ENCODE measurements at places on chromosomes 12 and 14.

GRCh38 chr12:71218616-71219015, 60.8 kb upstream of the TSPAN8 start:
- peak; percentile 17 for DNase-seq

DNA sequence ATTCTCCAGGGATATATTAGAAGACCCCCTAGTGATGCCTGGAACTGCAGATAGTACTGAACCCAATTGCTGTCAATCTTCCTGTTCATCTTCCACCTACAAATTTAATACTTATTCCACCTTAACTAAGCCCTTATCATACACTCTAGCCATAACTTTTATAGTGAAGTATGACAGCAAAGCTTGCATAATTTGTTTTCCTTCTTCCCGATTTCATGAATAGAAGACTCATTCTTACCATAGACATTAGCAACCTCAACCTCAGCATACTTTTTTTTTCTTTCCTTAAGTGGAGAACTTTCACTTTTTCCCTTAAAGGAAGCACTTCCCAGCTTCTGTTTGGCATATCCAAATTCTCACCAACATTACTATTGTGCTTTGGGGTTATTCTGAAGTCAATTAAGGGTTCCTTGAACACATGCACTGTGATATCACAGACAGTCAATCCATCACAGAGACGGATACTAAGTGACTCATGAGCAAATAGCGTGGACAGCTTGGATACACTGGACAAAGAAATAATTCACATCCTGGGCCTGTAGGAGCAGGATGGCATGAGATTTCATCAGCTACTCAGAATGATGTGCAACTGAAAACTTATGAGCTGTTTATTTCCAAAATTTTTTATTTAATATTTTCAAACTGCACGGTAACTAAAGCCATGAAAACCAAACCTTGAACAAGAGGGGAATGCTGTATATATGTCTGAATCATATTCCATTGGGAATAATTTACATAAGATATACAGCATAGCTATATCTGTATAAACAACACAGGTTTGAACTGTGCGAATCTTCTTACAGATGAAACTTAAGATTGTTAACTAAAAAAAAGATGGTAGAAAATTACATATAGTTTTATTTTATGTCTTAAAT, 63.9 kb downstream of the SYT1 start:
- peak; percentile 11 for DNase-seq

DNA sequence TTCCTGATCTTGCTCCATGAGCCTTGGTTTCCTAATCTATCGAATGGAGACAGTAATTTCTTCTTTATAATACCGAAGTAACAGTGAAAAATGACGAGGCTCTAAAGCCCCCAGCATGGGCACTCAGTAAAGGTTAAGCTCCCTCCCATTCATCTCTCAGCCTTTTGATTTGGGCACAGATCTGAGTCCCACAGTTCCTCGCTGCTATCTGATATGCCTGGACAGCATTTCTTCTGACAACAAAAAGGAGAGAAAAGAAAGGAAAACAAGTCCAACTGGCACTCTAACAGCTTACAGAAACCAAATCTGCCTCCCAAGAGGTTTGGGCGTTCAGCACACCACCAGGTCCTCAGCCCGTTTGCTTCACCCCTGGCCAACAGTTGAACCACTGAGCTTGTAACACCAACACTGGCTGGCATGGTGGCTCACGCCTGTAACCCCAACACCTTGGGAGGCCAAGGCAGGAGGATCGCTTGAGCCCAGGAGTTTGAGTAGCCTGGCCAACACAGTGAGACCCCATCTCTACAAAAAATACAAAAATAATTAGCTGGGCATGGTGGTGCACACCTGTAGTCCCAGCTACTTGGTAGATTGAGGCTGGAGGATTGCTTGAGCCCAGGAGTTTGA, 19.5 kb downstream of the CCDC88C start:
- no peak for DNase-seq

- no peak for DNase-seq
Observed at GRCh38 chr14:77302926-77303325, 17.8 kb downstream of the POMT2 start.

- peak; percentile 55 for DNase-seq
Observed at GRCh38 chr14:24436355-24437019, 6.1 kb downstream of the SDR39U1 start.

DNA sequence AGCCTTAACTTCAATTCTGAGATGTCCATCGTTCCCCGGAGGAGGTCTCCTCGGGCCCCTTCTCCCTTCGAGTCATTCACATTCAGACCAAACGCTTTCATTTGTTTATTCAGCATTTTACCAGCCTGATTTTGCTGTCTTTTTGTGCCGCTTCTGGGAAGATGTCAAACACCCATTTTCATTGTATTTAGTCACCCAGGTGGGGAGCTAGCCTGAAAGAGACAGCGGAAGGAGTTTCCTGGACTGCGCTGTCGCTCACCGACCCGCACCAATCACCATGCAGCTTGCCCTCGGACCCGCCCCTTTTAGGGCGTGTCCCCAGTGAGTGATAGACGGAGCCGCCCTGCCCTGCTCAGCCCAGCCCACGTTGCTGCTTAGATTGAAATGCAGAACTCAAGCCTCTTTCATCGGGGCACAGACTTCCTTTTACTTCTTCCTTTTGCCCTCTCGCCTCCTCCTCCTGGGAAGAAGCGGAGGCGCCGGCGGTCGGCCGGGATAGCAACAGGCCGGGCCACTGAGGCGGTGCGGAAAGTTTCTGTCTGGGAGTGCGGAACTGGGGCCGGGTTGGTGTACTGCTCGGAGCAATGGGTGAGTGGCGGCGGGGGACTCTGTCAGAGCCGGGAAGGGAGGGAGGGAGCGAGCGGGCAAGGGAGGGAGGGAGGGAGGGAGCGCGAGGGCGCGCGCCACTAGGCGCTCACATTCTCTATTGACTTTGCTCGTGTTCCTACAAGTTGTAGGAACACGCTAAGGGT, at the start of gene PAX9:
TSS of gene PAX9 (plus strand) at position 355 of the 752 bp plus-strand sequence. CDS start at position 585, 230 bp downstream.
- DNase-seq: peak; percentile 78

DNA sequence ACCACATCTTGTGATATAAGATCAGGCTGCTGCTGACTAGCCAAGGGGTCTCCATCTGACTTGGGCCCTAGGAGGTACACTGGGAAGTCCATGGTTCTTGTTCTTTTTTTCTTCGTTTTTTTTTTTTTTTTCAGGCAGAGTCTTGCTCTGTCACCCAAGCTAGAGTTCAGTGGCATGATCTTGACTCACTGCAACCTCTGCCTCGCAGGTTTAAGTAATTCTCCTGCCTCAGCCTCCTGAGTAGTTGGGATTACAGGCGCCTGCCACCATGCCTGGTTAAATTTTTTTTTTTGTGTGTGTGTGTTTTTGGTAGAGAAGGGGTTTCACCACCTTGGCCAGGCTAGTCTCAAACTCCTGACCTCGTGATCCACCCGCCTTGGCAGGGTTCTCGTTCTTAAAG, 178.2 kb downstream of the RMST start:
- no peak for DNase-seq

DNA sequence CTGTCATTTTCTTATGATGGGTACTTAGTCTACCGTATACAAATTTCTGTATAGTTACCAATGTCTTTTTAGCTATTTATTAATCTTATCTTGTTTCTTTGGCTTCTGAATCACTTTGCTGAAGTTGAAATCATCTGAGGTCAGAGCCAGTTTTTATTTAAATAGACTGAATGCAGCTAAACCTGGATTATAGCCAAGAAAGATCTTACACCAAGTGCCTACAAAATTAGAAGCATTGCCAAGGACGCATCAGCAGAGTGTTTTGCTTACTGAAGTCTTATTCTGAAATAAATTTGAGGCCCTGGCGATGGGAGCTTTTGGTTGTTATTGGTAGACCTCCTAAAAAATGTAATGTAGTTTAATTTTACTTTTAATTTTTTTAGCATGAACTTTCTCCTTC, 128.2 kb downstream of the RGS6 start:
- DNase-seq: no peak

DNA sequence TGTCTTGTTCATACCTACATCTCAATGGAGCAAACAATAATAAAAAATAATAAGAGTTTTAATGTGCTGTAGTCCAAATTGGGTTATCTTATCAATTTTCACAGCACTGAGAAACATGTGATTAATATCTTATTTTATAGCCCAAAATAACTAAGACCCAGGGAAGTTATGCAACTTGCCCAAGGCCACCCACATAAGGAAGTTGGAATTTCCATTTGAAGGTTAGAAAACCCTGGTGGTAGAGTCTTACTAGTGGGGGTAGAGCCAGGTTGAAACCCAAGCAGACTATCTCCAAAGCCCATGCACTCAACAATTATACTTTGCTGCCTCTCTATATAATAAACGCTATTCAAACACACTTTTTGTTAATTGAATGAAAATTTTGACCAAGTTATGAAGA, 270.0 kb upstream of the CAND1 start:
- DNase-seq: no peak

GRCh38 chr12:59980476-59980875, 384.6 kb downstream of the SLC16A7 start:
- no peak for DNase-seq

DNA sequence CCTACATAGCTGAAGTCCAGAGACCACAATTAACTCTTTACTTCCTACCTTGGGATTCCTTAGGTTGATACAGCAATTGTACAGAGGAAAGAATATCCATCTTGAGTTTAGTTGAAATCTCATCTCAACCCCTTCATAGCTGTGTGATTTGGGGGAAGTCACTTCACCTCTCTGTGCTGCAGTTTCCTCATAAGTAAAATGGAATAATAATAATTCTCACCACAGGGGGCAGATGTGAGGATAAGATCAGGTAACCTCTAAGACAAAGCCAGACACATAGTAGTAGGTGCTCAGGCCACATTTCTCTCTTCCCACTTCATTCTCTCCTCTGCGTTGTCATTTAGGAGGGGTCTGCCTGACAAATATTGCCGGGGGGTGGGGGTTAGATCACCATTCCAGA, 6.7 kb downstream of the FOXN4 start:
- DNase-seq: no peak

DNA sequence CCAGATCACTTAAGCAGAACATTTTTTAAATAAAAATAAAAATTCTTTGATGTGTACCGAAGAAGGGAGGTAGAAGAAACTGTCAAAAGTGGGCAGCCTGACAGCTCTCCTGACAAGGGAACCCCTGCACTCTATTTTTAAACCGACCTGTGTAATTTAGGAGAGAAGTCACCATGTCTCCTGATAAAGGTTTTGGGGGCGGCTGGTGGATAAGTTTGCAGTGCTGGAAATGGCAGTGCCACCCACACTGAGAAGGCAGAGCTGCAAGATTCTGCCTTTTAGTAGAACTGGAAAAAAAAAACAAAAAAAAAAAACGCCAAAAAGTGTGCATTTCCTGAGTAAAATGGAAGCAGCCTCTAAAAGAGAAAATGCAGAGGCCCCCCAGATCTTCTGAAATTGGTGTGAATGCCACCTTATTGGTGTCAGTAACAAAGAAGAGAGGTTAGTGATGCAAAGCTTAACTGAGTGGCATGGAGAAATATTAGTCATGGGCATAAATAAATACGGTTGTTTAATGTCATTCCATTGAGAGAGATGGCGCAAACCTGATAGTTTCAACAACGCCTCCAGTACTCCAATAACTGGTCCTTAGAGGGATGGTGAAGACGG, 24.7 kb downstream of the DUSP6 start:
- DNase-seq: no peak

DNA sequence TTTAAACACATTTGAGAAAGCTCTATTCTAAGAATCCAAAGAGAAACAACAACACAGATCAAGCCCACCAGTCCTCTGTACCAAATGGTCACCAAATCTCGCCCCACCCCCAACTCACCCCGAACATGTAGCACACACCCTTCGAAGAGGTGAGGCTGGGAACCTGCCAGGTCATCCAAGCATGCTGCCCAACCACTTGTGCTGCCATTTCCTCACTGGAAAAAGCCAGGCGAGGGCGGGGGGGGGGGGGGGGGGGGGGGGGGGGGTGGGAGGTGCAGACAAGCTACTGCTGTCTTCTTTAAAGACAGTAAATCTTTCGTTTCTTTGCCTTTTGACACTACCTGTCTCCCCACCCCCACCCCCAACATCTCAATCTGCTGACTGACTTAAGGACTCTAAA, 59.9 kb downstream of the SETD3 start:
- DNase-seq: no peak

- DNase-seq: no peak
Observed at GRCh38 chr12:88729196-88729595, 148.9 kb upstream of the KITLG start.

GRCh38 chr14:89910691-89911009, 43.9 kb downstream of the EFCAB11 start:
- no peak for DNase-seq

GRCh38 chr12:130846369-130846768, 7.3 kb upstream of the STX2 start:
- no peak for DNase-seq

GRCh38 chr12:120230326-120230973, 29.5 kb upstream of the RPLP0 start:
- peak; percentile 37 for DNase-seq

DNA sequence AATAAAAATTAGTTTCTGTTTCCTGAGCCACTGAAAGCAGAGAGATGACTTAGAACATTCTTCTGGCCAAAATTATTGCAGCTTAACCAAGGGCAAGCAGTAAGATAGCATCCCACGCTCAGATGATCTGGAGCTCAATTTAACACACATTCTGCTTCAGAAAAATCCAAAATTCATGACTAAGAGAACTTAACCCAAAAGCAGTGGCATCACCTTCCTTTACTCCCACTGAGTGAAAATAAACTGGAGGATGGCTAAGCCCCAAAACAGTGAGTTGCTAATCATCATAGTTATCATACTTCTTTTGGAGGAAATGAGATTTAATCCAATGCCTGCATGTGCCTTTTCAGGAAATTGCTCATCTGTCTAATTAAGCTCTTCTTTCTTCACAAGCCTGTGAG, 195.4 kb downstream of the DUSP6 start:
- no peak for DNase-seq

DNA sequence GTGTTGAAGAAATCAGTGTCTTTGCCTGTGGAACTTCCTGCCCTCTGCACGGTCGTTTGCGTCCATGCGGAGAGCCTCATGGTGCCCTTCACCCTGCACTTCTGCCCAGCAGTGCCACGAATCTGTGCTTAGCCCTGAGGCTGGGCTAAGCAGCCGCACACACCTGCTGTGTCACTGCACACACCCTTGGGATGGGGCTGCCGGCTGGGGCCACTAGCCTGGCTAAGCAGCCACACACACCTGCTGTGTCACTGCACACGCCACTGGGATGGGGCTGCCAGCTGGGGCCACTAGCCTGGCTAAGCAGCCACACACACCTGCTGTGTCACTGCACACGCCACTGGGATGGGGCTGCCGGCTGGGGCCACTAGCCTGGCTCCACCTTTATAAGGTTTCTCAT, 188.5 kb downstream of the KIF26A start:
- DNase-seq: no peak

All from NCI-H446 treated with DMSO at 0.1 percent for 48 hours (cell line).